ENCODE measurements at places on chromosomes 11 and 22.
A peak's percentile ranks its signal among the peaks of the same experiment; 100 is the strongest.

DNA sequence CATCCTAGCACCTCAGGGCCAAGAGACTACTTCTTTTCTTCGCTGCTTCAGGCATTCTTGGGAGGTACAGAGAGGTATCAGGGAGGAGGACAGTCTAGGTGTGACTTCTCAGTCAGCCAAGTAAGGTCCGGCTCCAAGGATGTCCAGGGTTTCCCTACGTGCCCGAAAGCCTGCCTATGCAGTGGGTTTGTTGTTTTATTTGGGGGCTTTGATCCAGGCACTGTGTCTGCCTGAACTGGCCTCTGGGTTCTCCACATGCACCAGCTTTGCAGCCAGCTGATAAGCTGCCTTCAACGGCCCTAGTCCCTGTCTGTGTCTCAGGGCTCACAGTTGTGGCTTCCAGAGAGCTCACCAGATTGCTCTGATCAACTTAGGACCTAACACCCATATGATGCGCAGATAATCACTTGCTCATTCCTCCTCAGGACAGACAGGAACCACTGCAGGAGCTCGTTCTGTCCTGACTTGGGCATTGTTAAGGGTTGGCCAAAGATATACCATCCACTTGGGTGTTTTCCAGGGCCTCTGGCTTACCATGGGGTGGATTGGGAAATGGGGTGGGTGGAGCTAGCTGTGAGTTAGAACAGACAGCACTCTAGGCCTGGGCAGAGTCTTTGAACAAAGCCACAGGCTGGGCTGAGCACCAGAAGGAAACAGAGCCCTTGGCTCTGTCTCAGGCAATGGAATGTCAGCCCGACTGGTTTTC is 45.5 kb upstream of the CRYBB3 start:
- DNase-seq: peak; percentile 58

DNA sequence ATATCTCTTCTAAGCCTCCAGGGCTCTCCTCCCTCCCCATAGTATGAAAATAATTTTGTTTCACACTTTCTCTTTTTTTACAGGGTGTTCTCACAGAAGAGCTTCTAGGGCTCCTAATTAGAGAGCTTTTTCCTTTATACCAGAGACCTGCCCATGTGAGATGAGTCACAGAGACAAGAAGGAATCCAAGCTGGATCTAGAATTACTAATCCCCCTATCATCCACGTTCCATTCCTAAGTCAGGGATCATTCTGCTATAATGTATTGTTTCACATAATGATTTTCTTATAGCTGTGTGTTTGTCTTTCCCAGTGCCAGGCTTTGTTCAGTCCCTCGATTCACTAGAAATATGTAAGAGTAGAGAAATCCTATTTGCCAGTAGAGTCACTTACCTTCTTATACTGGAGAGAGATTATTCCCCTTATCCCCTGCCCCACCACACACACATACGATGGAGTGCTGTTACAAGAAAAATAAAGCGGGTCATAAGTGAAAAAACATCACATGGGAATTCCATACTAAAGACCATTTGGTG is 778.3 kb upstream of the LRRC4C start:
- DNase-seq: no peak

GRCh38 chr11:69653406-69653960 is 12.5 kb downstream of the CCND1 start:
- DNase-seq: no peak

- no peak for DNase-seq
Observed at GRCh38 chr22:50702821-50703725, 30.4 kb downstream of the SHANK3 start.
